Amniotic epithelial cell (primary cell): ENCODE measurements at places on chromosomes 16 and 17.

- DNase-seq, result no peak
Measured at GRCh38 chr17:33968350-33969044, 286.6 kb upstream of the CCL2 start.

DNA sequence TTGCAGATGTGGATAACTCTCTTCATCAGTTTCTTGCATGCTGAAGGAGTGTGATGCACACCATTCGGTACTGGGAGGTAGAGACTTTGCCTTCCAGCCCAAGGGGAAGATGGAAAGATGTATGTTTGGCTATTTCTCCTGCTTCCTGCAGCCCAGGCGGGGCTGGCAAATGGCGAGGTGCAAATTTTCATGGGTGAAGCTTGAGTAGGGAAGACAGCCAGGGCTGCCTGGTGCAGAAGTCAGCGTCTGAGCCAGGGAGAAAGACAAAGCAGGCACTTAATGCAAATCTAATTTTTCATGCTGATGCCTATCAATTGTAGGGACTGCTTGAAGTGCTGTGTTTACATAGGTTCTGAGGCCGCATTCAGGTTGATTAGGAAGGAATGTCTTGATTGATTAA is 384.7 kb upstream of the EEF2KMT start:
- no peak for DNase-seq

- no peak for DNase-seq
Measured at GRCh38 chr17:76986365-76986764, 118.2 kb downstream of the MGAT5B start.

DNA sequence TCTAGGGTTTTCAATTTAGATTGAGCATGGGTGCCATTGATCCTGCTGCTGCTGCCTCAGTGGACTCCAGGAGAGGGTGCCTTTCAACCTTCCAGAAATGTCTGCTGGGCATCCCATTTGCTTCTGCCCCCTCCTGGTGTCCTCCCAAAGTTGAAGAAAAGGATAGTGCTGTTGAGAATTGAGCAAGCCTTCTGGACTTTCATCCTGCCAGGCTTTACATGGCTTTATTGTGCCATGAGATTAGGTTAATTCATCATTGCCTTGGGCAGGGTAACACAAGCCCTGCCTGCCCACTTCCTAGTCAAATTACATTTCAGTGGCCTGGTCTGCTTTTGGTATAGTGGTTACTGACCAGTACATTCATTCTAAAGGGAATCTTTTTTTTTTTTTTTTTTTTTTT is 17.9 kb upstream of the TANGO6 start:
- peak; percentile 41 for DNase-seq

DNA sequence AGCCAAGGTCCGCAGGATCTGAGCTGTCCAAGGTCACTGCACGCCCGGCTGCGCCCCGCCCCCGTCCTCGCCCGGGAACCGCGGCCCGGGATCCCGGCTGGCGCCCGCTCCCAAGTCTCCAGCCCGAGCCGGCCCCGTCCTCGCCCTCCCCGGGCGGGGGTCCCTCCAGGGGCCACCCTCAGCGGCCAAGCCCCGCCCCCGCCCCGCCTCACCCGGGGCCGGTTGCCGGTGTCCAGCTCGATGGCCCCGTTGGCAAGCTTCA is 216 bp downstream of the VPS9D1 start:
- DNase-seq, result peak; percentile 32

DNA sequence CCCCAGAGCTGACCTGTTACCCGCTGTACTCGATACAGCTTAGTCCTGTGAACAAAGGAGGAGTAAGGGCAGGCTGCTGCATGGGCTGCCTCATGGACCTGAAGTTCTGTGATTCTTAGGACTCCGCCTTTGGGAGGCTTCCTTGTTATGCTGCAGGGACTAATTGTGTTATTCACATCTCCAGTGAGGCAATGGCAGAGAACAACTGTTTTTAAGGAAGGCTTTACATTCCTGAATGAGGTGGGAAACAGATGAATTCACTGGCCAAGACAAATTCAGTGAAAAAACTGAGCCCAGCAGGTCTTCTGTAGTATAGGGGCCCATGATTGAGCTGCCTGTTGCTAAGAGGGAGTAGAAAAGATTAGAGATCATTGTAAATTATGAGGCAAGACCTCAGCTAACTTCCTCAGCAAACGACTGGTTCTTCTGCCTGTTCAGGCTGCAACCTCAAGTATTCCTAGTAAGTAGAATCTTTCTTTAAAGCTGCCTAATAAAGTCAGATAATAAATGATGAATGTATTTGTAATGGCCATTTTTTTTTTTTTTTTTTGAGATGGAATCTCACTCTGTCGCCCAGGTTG is 26.3 kb downstream of the ADORA2B start:
- DNase-seq, result peak; percentile 42

- DNase-seq, result no peak
Measured at GRCh38 chr17:59073972-59074371, 32.7 kb downstream of the TRIM37 start.
